ENCODE measurements at places on chromosomes 5 and 9.

- DNase-seq, result no peak
Observed at GRCh38 chr5:106142116-106142515, 1528.6 kb downstream of the EFNA5 start.

- DNase-seq, result no peak
Observed at GRCh38 chr9:98318041-98318790, 62.8 kb upstream of the TBC1D2 start.

- no peak for DNase-seq
Observed at GRCh38 chr5:76021936-76022584, 61.1 kb upstream of the SV2C start.

DNA sequence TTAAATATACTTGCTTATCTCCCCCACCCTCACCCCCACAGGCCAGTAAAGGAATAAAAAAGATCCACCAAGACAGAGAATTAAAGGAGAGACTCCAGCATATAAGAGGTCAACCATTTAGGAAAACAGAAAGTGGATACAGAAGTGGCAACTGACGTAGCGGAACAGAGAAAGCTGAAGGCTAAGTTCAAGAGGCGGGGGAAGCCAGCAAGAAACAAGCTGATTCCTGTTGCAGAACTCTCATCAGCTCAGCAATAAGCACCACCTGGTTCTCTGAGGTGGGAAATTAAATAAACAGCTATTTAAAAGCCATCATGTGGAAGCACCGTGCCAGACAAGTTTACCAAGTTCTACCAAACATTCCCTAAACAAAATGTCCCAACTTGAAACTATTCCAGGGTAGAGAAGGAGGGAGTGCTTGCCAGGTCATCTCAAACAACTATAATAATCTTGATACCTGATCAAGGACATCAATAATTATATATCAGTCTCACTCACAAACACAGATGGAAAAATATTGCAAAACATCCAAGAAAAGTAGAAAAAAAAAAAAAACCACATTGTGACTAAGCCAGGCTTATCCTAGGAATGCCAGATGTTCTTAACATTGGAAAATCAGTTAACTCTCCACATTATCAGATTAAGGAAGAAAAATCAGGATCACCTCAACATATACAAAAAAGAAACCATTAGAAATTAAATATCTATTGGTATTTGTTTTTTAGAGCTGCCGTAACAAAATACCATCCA is 7.3 kb upstream of the ARL15 start:
- no peak for DNase-seq

GRCh38 chr5:78002690-78003089 is 226.6 kb upstream of the TBCA start:
- DNase-seq, result no peak

DNA sequence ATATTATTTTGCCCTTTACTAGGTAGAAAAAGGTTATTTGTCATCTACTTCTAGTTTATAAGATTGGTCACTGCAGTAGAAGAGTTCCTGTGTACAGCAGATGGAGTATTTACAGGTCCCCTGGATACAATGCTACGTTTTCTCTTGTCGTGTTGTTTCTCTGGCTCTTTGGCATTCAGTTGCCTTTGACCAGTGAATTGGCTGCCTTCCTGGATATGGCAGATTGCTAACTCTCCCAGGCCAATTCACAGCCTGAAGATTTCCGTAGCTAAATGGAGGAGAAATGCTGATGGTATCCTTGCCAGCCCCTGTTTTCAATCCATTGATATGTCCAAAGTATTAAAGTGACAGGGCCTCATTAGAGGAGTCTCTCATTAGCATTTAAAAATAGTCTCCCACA is 32.5 kb upstream of the GNAQ start:
- no peak for DNase-seq

DNA sequence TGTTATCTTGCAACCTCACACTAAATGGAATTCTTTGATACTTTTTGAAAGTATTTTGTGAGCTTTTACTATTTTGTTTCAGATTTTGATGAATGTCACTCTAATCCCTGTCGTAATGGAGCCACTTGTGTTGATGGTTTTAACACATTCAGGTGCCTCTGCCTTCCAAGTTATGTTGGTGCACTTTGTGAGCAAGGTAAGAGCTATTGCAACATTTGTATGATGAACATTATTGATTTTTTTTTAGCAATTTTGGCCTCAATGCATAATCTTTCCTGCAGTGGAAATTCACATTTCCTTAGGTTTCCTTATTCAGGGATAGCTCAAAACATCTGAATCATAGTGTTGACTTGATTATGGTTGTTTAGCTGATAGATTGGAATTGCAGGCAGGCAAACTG is 76.3 kb downstream of the VCAN start:
- no peak for DNase-seq

GRCh38 chr9:104903609-104904008 is 24.3 kb downstream of the ABCA1 start:
- DNase-seq, result no peak

DNA sequence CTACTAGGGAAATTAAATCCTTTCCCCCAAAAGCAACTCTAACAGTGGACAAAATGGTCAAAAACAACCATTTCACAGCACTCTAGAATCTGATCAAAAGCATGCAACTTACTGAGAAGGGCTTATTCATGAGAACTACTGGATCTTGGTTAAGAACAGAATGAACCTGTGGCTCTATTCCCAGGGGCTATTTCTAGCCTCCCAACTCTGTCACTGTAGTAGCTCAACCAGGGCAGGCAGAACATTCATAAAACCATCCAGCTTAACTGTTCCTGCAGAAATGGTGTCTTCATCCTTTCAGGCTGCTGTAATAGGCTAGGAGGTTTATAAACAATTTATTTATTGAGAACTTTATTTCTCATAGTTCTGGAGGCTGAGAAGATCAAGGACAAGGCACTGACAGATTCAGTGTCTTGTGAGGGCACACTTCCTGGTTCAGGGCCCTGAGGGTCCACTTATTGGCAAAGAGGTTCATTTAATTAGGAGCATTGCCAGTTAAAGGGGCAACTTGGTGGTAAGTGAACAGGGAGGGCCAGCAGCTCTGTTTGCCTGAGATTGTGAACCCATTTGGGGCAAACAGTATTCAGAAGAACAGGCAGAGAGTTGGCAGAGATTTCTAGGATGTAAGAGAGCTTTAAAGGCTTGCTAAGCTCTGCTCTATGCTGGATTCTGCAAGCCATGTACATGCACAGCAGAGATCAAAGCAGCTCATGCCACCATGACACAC is 238.5 kb upstream of the FBXL7 start:
- no peak for DNase-seq

Measured in activated CD4-positive, alpha-beta T cell treated with anti-CD3 and anti-CD28 coated beads, Interleukin-10, Interleukin-2, amounts not matched to agents 100 ng/mL and 50 ng/mL, durations not matched to agents 16 hours and 8 hours (primary cell).